Fibroblast of skin of right biceps (primary cell): ENCODE measurements at places on chromosomes 5 and 9.
A peak's percentile ranks its signal among the peaks of the same experiment; 100 is the strongest.

DNA sequence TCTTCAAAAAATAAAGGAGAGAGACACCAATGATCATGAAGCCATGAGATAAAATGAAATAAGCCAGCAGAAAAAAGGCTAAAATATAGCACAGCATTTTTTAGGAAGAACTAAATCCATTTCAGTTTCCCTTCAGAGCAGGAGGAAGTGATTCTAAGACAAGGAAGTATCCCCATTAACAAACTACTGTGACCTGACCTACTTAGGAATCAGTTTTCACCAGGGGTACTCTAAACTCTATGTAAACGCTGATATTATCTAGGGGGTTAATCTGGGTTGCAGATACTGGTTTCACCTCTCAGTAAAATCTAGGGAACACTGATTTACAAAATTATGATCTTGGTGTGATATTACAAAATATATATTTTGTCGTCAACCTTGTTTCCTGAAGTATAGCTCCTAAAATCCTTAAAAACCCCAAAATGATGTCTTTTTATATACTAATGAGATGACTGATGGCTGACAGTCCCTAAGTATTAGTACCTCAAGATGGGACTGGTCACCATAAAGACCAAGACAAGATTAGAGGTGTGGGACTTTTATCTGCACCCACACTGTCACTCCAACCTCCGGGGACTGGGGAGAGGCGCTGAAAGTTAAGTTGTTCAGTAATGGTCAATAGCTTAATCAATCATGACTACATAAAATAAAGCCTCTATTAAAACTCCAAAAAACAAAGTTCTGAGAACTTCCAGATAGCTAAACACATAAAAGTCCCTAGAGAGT, 2.9 kb upstream of the FNBP1 start:
- DNase-seq, result no peak

- DNase-seq, result no peak
Measured at GRCh38 chr9:34998266-34998665, 8.7 kb downstream of the DNAJB5 start.

DNA sequence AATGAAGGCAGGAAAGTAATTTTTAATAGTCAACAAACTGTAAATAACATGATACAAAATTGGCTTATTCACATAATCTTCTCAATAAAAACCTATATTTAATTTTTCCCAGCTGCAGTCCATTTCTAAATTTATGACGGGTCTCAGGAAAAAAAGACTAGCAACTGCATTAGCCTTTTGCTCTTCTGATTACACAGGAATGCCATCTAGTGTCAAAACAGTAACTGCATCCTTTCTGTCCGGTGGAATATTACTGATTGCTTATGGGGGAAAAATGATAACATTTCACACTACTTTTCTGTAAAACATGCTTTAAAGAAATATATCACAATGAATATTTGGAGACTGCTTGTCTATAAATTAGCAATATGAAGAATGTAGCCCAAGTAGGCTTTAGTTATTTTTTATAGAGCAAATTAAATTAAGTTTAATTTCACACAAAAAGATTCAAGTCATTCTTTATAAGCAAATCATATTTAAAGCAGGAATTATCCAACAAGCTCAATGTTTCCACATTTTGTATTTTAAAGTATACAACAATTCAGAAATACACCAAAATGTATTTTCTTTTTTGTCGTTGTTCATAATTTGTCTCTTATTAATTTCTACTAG, 534.7 kb downstream of the CDH10 start:
- peak; percentile 42 for DNase-seq

DNA sequence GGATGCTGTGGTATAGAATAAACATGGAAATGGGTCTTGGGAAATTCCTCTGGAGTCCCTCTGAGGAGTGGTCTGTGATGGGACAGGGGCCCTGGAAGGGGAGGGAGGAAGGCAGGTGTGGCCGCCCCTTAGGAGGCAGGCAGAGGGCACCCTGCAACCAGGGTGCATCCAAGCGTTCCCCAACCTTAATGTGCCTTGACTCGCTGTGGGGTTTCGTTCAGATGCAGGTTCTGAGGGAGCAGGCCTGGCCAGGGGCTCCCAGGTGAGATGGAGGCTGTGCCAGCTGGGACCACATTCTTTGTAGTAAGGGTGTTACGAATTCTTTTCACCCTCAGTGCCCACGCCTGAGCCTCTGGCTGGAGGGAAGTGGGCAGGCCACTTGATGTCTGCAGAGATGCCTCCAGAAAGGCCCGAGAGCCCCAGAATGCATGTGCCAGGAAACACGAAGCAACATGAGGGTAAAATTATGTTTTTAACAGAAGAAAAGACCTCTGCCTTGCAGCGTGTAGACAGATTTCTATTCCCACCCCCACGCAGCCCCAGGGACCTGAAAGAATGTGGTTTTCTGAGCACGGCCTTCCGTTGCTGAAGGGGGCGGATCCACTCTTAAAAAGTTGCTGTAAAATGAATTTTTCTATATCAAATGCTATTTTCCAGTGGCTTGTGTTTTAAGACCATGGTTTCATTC, 150.4 kb upstream of the IER5L start:
- DNase-seq, result peak; percentile 66

DNA sequence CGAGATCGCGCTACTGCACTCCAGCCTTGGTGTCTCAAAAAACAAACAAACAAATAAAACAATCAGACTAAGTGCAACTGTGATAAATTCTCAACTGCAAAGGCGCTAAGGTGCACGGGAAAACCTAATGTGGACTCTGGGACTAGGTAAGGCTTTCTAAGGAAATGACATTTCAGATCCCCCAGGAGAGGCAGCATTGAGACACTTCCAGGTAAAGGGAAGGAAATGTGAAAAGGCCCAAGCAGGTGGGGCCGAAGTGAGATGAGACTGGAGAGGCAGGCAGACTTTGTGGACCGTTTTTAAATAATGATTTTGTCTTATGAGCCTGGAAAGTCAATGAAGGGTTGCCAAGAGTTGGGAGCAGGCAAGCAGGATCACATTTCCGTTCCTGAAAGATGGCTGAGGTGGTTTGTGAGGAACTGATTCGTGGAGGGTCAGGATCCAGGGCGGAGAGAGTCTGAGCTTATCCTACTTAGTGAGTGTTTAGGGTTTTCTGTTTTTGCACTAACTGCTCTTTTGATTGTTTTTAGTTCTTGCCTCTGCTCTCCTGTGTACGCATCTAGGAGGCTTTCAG, 2.0 kb upstream of the APBA1 start:
- DNase-seq, result peak; percentile 27

DNA sequence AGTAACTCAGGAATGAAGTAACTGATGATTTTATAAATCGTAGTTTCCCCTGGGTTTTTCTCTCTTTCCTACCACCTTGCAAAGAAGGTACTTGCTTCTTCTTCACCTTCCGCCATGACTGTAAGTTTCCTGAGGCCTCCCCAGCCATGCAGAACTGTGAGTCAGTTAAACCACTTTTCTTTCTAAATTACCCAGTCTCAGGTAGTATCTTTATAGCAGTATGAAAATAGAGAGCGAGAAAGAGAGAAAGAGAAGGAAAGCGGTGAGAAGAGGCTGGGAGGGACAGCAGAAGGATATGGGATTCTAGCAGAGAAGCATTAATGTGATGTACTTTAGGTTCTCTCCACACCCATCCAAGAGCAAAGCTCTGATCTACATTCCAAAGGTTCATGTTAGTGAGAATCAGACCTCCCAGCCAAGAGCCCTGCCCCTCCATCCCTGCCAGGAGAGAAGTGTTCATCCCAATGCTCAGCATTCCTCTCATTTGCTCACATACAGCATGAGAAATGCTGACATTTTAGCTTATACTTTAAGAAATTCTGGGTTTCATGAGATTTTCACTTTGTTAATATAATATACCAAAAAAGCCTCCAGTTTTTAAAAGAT, 185.0 kb upstream of the PTGER4 start:
- no peak for DNase-seq

GRCh38 chr5:132437604-132438266, 52.8 kb downstream of the IRF1 start:
- DNase-seq, result peak; percentile 94

DNA sequence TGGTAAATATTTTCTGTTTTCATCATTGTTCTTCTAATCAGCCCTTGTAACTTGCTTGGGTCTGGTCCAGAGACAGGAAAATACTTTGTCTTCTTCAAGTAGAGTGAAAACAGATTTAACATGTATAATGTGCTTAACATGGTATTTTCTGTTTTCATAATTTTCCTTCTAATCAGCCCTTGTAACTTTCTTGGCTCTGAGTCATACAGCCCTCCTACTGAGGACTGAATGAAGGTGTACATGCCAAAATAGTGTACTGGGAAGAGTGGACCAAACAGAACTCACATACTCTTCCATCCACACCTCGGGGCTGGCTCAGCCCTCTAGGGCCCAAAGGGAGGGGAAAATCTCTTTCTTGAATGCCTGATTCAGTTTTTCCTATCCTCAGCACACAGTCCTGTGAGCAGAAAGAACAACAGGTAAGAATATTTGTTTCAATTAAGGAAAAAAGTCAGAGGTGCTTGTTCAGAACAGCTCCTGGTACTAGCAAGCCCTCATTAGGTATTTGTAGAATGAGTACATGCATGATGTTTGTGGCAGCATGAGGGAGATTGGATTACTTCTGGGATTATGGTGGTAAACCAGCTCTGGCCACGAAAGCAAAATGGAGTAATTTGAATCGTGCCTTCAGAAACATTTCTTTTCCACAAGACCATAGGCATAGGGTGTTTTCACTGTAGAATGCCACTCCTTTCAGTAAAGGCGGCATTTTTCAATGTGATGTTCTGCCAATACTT, 24.2 kb upstream of the MACIR start:
- peak; percentile 51 for DNase-seq

DNA sequence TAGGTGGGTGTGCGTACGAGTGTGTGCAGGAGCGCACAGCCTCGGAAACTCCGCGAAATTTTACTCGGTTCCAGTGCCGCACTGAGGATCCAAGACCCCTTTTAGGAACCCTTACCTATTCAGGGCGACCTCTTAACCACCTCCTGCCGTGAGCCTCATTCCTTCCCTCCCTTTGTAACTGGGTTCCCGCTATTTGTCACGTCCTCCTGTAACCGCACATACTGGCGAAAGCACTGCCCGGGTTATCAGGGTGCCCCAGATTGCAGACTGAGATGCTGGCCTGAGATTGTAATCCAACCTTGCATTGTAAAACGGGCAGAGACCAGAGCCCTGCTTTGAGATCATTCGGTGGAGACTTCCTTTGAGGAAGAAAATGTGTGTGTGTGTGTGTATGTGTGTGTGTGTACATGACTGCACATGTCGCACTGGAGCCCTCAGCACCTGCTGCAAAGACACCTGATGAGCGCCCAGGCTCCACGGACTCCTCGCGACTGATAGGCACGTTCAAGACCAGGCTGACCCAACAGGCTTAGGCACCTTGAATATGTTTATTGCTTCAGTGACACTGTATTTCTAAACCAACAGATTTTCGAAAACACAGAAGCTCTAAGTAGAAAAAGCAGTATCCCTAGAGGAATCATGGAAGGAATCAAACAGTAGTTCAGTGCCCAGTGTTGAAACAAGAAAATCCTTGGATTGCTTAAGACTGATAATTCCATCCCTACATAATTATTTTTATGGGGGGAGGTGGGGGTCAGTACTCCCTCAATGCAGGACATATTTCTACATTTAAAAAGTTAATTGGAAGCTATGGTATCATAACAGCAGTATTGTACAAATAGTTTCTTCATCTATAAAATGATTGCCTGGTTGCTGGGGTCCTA, 86.5 kb upstream of the TNFAIP8 start:
- peak; percentile 22 for DNase-seq

- DNase-seq, result peak; percentile 78
Measured at GRCh38 chr9:78666818-78667414, 370.0 kb downstream of the PSAT1 start.
